Lower leg skin (tissue), 4 donors: ENCODE measurements at places on chromosomes 2 and 18. TPM values are rescaled to one million over a fixed set of nuclear protein-coding genes. Genes with fewer than 3 reads are reported as not detected.

The MARCHF4 gene
- not detected for total RNA-seq

DNA sequence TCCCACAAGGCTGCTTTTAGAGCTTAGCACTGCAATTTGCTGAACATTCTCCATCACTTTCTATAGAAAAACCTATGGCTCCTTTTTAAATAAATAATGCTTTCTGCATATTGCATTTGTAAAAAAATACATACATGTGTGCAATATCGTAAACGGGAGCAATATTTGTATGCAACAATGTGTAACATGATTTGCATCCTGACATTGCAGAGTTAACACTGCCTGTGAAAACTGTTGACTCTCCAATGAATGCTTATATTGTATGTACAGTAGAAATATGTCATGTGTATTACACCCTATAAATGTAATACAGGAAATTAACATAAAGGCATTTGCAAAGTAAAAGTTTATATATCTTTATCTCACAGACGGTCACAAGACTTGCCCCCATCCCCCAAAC lies 135.0 kb upstream of the PIEZO2 start:
- DNase-seq, result no peak

- no peak for DNase-seq
Measured at GRCh38 chr2:109183871-109184270, 54.9 kb downstream of the SH3RF3 start.

DNA sequence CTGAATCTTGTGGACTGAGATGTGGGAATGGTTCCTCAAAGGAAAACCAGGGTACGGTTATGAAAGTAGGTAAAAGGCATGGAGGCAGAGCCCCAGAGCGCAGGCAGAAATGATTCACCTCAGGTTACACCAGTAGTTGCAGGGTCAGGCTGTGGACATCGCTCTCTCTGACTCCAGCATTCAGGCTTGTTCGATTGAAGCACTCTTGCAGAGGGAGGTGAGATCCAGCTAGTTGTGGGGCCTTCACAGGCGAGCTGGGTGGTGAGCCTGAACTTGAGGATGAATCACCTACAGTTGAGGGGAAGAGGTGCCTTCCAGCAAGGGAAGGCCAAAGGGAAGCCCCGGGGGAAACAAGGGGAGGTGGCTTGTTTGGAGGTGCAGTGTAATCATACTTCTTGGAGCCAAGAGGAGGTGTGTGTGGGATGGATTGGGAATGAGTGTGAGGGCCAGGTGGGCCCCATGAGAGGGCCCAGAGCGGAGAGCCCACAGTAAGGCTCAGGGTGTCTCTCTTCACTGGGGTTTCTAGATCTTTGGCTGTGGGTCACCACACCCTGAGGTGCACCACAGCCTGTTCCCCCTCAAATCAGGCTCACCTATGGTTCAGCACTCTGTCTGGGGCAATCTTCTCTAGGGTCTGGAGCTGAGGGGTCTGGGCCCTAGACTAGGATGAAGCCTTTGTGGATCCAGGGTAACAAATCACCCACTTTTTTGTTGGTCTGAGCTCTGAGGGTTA lies 48.5 kb upstream of the MCFD2 start:
- DNase-seq, result no peak

DNA sequence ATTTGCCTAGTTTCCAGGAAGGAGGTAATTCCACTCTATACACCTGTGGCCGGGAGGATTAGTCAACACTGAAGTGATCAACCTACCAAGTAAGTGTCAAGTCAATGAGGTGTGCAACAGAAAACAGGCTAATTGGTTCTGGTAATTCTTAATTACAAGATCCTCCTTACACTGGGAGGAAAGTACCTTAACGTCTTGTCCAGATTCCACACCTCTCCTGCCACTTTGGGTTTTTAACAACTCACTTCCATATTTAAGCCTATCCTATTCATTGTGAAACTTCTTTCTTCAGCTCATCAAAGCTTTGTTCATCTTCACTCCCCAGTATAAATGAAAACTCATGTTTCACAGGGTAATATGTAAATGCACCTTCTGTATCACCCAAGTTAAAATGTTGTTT lies 22.0 kb upstream of the MAP4K4 start:
- no peak for DNase-seq

The VWC2L gene
- not detected for total RNA-seq

The GBX2 gene
- not detected for total RNA-seq

The FEZ2 gene
- 24.0 TPM for total RNA-seq
